ENCODE measurements at places on chromosomes 6 and 20.

- H3K27me3 ChIP-seq: no peaks in the 10 kb centered on the region
- peaks cover 26% of the 10 kb centered on the region for H3K4me1 ChIP-seq
- H3K4me3 ChIP-seq: peak overlapping the region; percentile 9
Observed at GRCh38 chr6:143598466-143599080, 79.2 kb upstream of the PHACTR2 start.

- DNase-seq: no peak
- no peak overlapping the region for H3K4me3 ChIP-seq
- no peaks in the 10 kb centered on the region for H3K27me3 ChIP-seq
- H3K36me3 ChIP-seq: peaks cover 44% of the 10 kb centered on the region
Observed at GRCh38 chr6:118660218-118660569, 8.8 kb upstream of the CEP85L start.

GRCh38 chr6:110517601-110518281 is 41.3 kb upstream of the SLC22A16 start:
- H3K4me3 ChIP-seq: no peak overlapping the region
- DNase-seq: no peak
- no peaks in the 10 kb centered on the region for H3K36me3 ChIP-seq
- H3K4me1 ChIP-seq: peaks cover 2% of the 10 kb centered on the region

DNA sequence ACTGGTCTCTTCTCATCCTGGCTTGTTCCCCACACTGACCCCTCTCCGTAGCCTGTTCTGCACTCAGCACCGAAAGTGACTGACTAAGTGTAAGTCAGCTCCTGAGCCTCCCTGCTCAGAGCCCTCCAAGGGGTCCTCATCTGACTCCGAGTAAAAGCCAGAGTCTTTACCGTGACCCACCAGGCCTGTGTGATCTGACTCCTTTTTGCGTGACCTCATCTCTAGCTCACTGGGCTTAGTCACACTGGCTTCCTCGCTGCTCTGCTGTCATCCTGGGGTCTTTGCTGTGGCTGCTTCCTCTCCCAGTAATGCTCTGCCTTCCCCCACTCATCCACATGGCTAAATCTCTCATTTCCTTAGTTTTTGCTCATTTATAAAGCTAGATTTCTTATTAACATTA is 116.6 kb downstream of the PLCB4 start:
- no peaks in the 10 kb centered on the region for H3K4me1 ChIP-seq
- DNase-seq: no peak
- H3K27ac ChIP-seq: no peak overlapping the region
- no peaks in the 10 kb centered on the region for H3K36me3 ChIP-seq
- H3K27me3 ChIP-seq: no peaks in the 10 kb centered on the region
- H3K4me3 ChIP-seq: no peak overlapping the region
